ENCODE measurements at places on chromosomes 3 and 15.

GRCh38 chr15:73265536-73266153 is 103.1 kb downstream of the HCN4 start:
- DNase-seq, result no peak

DNA sequence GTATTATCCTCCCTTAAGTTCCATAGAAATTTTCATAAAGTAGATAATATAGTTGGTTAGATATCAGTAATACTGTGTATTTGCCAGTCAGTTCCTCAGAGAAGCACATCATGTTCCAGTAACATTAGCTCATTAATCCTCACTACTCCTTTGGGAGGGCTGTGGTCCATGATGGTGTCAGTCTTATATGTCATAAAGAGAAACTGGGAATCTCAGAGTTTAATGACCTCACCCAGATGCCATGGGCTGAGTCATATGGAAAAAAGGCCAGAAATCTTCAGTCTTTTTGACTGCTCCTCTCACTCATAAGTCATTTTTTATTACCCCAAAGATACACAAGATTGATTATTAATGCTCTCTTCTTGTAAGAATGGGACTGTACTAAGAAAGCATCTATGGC is 188.6 kb downstream of the CHL1 start:
- no peak for DNase-seq

- no peak for DNase-seq
Measured at GRCh38 chr3:52523386-52524257, 10.0 kb downstream of the NT5DC2 start.

DNA sequence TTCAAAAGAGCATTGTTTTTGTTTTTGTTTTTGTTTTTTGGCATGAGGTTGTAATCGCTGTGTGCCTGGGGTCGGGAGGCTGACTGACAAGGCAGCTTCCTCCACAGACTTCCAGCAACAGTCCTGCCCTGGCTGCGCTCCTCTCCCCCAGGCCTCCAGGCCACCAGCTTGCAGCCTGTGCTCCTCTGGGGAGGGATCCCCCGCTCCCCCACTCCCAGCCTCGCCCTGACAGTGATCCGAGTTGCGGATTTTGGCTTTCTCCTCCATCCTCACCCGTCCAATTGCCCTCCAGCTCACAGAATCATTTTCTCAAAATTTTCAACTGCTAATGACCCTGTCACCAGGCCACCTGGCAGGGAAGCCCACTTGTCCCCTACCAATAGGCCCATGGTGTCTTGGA is 36.5 kb upstream of the PCSK6 start:
- no peak for DNase-seq

DNA sequence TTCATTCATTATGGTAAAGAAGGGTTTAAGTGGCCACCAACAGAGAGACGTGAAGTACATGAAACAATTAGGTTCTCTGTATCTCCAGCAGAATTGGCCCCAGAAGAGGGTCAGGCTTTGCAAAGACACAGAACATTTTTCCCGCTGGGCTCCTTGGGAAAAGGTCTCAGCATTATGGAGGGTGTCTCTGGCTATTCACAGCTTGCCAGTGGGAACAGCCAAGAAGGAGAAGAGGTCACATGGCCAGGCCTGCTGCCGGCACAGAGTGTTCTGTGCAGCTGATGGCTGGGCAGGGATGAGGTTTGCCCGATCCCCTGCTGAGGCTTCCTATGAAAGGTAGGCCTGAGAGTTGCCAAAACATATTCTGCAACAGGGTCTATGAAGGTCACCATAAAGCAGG is 77.8 kb upstream of the LPP start:
- no peak for DNase-seq

DNA sequence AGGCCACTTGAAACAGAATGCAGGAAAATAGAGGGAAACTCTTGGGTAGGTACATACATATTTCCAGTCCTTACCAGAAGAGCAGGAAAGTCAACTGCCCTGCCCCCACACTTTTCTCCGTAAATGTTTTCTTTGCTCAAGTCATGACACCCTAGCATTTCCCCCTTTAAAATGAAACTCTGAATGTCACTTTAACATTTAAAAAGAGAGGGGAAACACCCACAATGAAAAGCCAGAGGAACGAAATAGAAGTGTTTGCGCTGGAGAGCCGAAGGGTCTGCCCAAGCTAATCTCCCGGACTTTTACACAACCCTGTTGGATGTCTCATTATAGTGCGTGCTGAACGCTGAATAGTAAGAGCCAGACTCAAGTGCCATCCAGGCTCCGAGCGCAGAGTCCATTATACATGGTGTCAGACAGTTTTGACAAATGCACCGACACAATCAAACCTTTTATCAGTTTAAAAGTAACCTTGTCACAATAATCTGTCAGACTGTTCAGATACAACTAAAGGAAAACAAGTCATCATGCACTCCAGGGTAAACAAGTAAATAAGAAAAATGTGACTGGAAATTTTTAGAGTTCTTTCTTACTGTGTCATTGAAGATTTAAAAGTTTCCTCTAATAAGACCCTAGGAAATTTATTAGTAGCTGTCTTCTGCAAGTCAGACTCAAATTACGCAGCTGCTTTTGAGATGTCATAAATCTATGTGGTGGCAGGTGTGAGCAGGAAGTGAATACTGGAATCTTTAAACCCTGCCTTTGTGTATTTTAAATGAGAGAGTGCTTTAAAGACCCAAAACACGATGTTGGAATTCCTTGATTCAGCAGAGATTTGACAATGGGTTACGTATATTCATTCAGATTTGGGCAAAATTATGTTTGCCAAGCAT is 159.8 kb downstream of the RBMS3 start:
- DNase-seq, result no peak

- DNase-seq, result no peak
Measured at GRCh38 chr3:174651951-174652350, 207.2 kb upstream of the NAALADL2 start.

GRCh38 chr3:100009276-100010086 is 104.8 kb downstream of the FILIP1L start:
- DNase-seq, result no peak

DNA sequence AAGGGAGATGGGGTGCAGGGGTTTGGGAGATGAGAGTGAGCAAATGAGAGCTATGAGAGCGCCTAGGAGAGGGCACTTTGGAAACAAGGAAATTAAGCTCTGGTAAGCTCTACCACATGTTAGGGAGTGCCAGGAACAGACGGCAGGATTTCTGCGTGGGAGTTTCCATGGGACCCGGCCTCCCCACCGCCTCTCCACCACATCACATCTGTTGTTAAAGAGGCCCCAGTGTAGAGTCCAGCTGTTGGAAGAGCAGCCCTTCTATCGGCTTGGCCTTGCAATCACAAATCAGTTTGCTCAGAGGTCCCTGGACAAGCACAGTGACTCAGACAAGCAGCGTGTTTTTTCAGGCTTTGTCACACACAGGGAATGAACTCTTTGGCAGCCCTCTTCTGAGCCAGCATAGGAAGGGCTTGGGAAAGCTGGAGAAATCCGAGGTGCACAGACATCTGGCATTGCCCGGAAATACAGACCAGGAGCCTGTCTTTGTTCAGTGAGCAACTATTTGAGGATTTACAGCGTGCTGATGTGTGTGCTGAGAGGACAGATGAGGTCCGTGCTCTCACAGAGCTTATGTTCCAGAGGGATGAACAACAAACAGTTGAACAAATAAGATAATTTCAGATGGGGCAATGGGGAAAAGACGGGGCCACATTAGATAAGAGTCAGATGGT is 370.6 kb upstream of the PROK2 start:
- no peak for DNase-seq

DNA sequence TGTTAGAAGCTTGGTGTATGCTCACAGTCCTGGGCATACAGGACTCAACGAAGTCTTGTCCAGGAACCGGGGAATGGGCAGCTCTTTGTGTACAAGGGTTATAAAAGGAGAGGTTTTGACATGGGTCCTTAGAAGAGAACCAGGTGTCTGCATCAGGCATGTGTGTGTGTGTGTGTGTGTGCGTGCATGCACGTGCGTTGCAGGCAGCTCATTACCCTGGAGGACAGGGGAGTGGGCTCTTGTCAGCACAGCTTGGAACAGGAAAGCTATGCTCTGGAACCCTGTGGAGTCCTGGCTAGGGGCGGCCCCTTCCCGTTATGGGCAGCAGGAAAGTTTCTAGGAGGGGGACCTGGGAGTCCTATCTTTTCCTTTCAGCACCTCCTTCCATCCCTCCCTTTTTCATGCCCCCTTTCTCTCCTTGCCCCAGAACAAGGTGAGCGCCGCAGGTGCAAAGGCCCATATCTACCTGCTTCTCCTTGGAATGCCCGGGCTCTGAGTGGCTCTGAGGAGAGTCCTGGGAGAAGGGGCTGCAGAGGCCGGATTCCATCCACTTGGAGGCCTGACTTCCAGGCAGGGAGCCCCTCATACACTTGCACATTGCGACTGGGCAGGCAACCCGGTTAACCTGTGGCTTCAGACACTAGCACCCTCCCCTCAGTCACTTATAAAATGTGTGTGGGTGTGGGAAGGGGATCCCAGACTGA is 33.9 kb upstream of the LCTL start:
- no peak for DNase-seq

DNA sequence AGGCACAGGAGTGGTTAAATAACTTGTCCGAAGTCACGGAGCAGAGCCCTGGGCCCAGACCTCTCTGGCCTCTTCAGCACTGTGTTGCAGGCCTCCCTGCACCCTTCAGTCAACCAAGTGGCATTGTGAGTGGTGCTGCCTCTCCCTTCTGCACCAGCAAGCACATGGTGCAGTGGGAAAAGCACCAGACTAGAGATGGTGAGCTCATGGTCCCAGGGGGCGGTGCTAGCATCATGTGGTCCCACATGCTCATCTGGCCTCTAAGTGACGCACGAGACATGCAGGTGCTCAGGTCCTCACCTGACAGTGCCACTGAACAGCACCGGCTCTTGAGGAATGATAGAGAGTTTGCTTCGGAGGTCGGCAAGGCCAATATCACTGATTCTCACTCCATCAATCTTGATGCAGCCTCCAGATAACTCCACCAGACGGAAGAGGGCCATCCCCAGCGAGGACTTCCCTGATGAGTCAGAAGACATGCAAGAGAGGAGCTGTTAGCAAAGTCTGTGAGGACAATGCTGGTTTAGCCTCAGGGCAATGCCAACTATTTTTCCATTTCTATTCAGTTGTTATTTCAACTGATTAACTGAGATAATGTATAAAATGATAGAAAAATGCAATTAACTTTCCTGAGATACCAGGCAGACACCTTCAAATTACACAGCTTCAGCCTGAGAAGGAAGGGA is 53.1 kb upstream of the PARL start:
- no peak for DNase-seq

DNA sequence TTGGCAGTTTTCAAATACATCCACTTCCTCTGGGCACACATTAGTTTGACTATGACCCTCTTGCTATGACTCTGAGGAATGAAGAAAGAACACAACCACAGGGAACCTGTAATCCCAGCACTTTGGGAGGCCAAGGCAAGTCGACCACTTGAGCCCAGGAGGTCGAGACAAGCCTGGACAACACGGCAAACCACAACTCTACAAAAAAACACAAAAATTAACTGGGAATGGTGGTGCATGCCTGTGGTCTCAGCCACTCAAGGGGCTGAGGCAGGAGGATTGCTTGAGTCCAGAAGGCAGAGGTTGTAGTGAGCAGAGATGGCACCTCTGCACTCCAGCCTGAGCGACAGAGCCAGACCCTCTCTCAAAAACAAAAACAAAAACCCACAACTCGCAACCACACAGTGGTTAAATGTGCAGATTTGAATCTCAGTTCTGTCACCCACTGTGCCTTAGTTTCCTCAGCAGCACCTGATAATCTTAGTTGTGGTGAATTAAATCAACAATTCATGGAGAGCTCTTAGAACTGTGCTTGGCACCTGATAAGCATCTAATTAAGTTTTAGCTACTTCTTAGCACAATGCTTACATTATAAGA is 65.7 kb downstream of the MYLK start:
- no peak for DNase-seq

Measured in stimulated activated CD8-positive, alpha-beta memory T cell treated with anti-CD3 and anti-CD28 coated beads, Interleukin-12 subunit alpha, Interleukin-12 subunit beta, amount 100 ng/mL, for 4 hours (primary cell).